ENCODE measurements at places on chromosomes 7 and 10.

GRCh38 chr7:94706996-94707740 lies 51.2 kb upstream of the SGCE start:
- no peak for DNase-seq

GRCh38 chr7:26250239-26250638 lies 41.4 kb upstream of the SNX10 start:
- DNase-seq = no peak

DNA sequence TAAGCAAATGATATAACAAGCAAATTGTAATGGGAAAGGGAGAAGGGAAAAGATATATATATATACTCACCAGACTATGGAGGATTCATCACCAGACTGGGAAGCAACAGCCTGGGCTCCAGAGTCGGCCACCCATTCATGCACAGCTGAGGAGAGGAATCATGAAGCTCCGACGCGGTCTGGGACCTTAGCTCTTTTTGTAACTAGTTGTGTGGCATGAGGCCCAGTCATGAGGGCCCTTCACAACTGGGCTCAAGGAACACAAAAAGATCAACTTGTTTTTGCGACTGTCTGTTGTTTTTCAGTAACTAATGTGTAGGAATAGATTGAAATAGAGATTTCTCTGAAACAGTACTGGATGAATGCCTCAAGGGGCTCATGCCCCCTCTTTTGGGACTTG lies 911.2 kb downstream of the TYW1 start:
- DNase-seq = no peak

DNA sequence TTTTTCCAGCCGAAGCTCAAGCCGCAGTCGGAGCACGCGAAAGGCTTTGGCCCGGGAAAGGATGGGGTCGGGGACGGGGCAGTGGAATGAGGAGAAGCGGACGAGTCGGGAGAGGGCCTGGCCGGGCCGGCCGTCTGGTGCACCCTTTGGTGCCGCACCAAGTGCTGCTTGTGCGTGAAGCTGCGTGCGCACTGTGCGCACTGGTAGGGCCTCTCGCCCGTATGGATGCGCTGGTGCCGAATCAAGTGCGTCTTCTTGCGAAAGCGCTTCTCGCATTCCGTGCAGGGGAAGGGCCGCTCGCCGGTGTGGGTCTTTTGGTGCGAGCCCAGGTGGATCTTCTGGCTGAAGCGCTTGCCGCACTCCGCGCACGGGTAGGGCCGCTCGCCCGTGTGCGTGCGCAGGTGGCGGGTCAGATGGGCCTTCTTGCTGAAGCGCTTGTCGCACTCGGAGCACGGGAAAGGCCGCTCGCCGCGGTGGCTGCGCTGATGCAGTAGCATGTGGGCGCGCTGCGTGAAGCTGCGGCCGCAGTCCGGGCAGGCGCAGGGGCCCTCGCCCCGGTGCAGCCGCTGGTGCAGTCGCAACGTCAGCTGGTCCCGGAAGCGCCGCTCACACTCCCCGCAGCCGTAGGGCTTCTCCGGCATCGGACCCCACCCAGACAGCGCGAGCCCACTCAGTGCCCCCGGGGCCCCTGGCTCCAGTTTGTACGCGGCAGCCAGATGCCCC lies 7.8 kb downstream of the ZNF467 start:
- no peak for DNase-seq

DNA sequence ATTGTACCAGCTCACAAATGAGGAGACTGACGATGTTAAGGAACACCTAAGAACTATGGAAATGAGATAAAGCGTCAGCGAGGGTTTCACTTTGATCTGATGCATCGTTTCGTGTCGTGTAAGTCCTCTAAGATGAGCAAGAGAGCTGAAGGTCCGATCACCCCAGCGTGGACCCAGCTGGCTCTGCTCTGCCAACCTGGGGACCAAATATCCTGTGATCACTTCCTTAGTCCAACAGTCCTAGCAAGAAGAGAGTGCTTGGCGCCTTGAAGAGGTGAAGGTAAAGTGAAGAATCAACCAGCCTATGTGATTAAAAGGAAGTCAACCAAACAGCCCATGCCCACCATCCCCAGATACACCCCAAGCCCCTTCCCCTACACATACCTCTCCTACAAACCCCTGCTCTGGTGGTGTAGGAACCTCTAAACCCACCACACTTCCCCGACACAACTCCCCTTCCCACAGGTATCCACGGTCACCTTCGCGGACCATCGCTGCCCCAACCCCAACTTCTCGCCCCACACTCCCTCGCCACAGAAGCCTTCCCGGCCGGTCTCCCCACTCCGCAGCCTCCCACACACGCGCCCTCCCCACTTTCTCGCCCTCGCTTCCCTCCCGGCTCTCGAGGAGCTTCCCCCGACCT lies 722 bp downstream of the UPF2 start:
- DNase-seq = no peak

GRCh38 chr10:10213237-10213636 lies 804.4 kb upstream of the CELF2 start:
- DNase-seq = no peak

- DNase-seq = no peak
These were observed 1013.8 kb upstream of the MBL2 start for GRCh38 chr10:53786236-53786900.

GRCh38 chr10:2476218-2476811 lies 591.0 kb upstream of the PFKP start:
- no peak for DNase-seq

DNA sequence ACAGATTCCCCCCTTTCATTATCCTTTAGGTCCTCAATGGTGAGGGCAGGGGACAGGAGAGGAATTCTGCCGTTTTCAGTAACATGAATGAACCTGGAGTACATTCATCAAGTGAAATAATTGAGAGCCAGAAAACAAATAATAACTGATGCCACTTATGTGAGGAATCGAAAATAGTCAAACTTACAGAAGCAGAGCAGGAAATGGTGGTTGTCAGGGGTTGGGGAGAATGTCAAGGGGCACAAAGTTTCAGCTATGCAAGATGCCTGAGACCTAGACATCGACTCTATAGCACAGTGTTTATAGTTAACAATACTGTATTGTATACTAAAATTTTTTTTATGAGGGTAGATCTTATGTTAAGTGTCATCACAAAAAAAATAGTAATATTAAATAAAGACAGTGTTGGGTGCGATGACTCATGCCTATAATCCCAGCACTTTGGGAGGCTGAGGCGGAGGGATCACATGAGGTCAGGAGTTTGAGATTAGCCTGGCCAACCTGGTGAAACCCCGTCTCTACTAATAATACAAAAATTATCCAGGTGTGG lies 1219.8 kb downstream of the GATA3 start:
- DNase-seq = no peak

DNA sequence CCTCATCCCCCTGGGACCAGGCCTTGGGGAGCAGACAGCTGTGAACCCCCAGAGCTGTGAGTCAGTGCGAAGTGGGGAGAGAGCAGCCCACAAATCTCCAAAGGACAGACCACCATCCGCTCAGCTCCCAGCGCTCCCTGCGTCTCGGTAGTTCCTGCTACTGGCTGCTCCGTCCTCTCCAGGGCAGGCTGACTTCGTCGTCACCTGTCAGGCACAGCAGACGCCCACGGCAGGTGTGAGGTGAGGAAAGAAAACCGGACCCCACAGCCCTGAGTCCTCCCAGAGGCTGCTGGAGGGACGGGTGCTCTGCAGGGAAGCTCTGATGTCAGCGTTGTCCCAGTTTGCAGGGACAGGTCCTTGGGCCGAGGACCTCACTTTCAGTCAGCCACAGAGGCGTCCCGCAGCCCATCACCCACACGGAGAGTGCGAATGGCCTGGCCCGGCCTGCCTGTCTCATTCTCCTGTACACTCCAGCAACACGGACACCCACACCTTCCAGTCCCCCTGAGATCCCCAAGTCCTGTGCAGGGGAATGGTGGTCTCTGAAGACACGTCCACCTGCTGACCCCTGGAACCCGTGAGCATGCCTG lies 95.2 kb downstream of the DNAJB6 start:
- DNase-seq = no peak

DNA sequence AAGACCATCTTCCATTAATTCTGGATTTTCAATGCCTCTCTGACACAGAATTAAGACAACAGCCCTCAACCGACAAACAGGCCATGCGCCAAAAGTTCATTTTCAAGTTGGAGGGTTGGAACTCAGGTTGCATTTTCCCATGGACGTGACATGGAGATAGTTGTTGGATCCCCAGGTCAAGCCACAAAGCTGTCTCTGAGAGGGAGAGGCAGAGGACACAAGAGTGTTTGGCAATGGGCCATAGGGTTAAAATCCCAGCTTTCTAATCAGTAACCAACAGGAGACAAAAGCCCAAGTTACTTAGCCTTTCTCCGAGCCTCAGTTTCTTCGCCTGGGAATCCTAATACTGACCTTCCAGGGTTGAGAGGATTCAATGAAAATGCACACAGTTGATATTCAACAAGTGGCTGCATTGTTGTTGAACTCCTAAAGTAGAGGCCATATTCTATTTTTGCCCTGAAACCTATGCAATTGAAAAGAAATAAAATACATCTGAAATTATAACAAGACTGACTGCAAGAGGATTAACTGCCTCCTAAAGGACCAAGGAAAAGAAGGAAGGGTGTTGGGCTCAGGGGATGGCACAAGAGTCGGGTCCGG lies 44.3 kb downstream of the SORBS1 start:
- no peak for DNase-seq

GRCh38 chr7:17544401-17544800 lies 245.9 kb downstream of the AHR start:
- no peak for DNase-seq

DNA sequence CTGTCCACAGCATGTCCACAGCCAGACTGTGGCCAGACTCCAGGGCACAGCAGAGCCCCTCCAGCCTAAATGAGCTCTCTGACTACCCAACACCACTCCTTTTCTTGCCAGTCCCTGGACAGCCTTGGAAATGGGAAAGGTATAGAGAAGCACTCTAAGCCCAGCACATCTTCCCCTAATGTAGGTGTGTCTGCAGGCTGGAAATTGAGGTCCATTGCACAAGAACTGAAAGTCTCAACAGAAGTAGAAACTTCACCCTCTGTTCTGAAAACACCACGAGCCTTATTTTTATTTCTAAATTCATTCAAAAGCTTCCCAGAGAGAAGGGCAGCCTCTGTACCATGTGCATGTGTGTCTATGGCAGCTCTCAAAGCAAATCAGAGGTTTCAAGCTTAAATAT lies 3.7 kb upstream of the KCNMA1 start:
- no peak for DNase-seq

- DNase-seq = no peak
These were observed 11.3 kb downstream of the ADAM12 start for GRCh38 chr10:126376956-126377355.

- DNase-seq = peak; percentile 96
These were observed at the start of gene DUSP5 for GRCh38 chr10:110497438-110498086. DUSP5 (plus strand) TSS chr10:110497907; CDS start chr10:110498122, 215 bp downstream.

- DNase-seq = no peak
These were observed 77.0 kb downstream of the TFPI2 start for GRCh38 chr7:93813514-93813913.

DNA sequence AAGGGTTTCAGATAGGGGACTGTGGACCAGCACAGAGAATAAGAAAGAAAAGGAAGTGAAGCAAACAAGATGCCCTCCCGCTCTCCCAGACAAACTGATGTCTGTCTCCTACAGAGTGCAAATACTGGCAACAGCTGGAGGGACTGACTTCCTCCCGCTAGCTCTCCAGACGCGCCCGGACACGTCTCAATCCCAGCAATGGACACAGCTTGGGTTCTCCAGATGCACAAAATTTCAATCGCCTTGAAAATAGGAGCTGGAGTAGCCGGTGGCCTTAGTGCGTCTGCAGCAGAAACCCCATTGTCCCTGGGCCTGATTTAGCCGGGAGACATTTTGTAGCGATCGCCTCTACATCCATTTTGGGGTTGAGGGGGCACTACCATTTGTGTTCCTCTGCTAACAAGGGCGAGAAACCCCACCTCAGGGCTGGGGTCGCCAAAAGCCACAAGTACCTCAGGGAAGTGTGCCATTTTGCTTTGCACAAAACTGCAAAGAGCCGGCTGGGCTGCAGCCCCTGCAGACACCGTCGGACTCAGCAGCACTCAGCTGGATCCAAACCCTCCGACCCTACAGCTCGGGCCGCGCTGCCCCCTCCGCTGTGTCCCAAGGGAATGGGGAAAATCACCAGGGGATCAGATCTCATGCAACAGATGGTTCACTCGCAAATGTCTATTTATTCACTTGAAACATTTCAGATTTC lies 5.9 kb downstream of the CPA2 start:
- DNase-seq = no peak

GRCh38 chr7:79787623-79788022 lies 334.2 kb upstream of the MAGI2 start:
- DNase-seq = no peak

DNA sequence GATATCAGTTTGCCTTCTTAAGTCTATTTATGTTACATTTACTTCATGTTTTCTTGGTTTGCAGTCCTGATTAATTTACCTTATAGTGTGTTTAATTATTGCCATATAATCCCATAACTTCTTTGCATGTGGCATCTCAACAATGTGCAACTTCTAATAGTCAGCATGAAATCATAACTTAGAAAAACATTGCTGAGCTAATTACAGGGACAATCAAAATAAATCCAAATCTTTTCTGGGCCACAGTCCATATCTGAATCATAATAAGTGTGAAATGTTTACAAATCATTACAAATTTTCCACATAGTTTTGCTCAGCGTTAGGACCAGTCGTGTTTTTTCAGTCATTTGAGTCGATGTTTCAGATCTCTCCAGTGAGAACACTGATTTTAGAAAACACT lies 29.1 kb upstream of the CABCOCO1 start:
- no peak for DNase-seq

- no peak for DNase-seq
These were observed 1.7 kb upstream of the WEE2 start for GRCh38 chr7:141706239-141707064.

DNA sequence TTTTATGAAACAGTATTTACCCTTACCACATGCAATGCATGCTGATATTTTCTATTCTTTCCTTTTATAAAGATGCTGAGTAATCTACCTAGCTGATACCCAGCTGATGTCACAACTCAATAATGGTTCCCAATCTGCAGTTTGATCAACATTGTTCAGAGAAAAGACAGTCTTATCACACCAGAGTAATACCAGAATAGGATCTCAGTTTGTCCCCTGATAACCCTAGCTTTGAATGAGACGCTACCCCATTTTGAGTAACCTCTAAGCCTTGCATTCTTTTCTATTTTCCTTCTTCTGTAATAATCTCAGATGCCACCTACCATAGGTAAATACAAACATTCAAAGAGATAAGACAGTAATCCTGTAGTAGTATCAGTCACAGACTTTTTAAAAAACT lies 99.6 kb upstream of the RELN start:
- no peak for DNase-seq

- DNase-seq = no peak
These were observed 66.9 kb upstream of the BAIAP2L1 start for GRCh38 chr7:98467570-98468312.

DNA sequence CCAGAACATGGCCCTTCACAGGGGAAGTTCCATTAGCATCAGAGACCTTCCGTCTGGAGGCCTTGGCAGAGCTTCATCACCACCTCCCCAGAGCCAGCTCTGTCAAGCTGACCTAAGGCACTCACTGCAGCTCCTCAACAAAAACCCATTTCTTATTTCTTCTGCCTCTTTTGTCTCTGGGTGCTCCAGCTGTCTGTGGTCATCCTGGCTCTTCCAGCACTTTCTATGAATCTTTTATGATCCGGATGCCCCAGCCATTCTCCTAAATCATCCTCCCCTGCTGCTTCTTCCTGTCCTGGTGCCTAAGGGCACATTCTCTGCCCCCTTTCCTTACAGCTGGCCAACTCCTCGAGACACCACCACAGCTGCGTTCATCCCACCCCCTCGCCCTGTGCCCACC lies 171.7 kb upstream of the INSYN2A start:
- DNase-seq = no peak

- DNase-seq = no peak
These were observed 268.5 kb downstream of the ADARB2 start for GRCh38 chr10:1468811-1469210.

GRCh38 chr10:132192991-132193665 lies 6.4 kb downstream of the DPYSL4 start:
- no peak for DNase-seq

Data from stimulated activated CD8-positive, alpha-beta memory T cell treated with anti-CD3 and anti-CD28 coated beads, Interleukin-7, amount 100 ng/mL, for 1 hour (primary cell).